GM23248 (cell line): ENCODE measurements at places on chromosomes 2 and 18.

DNA sequence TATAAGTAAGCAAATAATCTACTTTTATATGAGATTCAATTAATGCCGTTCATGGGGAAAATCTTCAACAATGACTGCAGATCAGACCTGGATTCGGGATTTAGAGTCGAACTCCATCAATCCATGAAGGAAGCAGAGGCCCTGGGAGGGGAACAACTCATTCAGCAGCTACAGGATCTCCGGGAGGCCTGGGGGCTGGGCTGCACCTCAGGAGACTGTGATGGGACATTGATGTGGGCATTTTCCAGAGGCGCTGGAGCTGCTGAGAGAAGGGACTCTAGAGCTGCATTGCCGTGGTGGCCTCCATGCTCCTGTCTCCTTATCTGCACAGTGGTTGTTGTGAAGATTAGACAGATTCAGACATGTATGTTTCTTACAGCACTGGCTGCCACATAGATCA lies 76.9 kb downstream of the MYT1L start:
- no peaks in the 10 kb centered on the region for H3K36me3 ChIP-seq
- H3K27me3 ChIP-seq: no peaks in the 10 kb centered on the region
- no peak overlapping the region for H3K27ac ChIP-seq
- no peak overlapping the region for H3K4me3 ChIP-seq
- DNase-seq: no peak
- H3K4me1 ChIP-seq: no peaks in the 10 kb centered on the region

DNA sequence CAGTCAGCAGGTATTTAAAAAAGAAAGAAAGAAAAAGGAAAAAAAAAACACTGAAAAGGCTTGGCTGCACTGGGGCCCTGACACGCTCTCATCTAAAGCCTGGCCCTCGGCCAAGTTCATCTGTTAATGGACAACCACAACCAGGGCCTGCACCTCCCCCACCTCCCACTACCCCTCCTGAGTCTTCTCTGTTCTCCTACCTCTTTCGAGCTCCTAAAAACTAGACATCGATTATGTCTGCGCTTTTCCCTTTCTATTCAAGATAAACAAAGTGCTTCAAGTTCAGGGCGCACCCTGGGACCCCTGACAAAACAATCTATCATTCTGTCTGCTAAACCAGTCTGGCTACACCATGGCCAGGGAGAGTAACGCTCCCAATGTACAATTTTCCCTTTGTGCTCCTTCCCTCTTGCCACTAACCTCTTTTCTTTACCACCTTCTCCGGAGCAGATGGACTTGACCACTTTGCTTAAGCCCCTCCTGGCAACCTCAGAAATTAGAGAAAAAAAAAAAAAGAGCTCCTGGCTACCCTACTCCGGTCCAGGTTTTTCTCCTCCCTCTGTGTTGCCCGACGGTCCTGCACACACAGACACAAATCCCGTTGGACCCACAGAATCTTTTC lies 22.7 kb downstream of the BCL11A start:
- no peak for DNase-seq
- H3K36me3 ChIP-seq: no peaks in the 10 kb centered on the region
- H3K4me1 ChIP-seq: peaks cover 22% of the 10 kb centered on the region
- no peak overlapping the region for H3K4me3 ChIP-seq
- H3K27ac ChIP-seq: no peak overlapping the region

GRCh38 chr2:215750763-215751162 lies 262.6 kb downstream of the MREG start:
- no peaks in the 10 kb centered on the region for H3K27me3 ChIP-seq
- no peaks in the 10 kb centered on the region for H3K36me3 ChIP-seq
- H3K27ac ChIP-seq: peak overlapping the region; percentile 91
- DNase-seq: peak; percentile 44
- H3K4me1 ChIP-seq: peaks cover 65% of the 10 kb centered on the region

GRCh38 chr2:130327703-130328527 lies 14.8 kb upstream of the IMP4 start:
- H3K36me3 ChIP-seq: no peaks in the 10 kb centered on the region
- peaks cover 51% of the 10 kb centered on the region for H3K27me3 ChIP-seq
- H3K27ac ChIP-seq: no peak overlapping the region
- no peak overlapping the region for H3K4me3 ChIP-seq

GRCh38 chr2:12716032-12716281 lies 779 bp upstream of the TRIB2 start:
- H3K4me3 ChIP-seq: peak overlapping the region; percentile 98
- H3K27me3 ChIP-seq: no peaks in the 10 kb centered on the region
- H3K4me1 ChIP-seq: peaks cover 30% of the 10 kb centered on the region

- H3K27ac ChIP-seq: no peak overlapping the region
- DNase-seq: peak; percentile 58
- H3K36me3 ChIP-seq: no peaks in the 10 kb centered on the region
- H3K4me1 ChIP-seq: peaks cover 19% of the 10 kb centered on the region
- no peaks in the 10 kb centered on the region for H3K27me3 ChIP-seq
Measured at GRCh38 chr2:223797811-223798721, 39.3 kb downstream of the AP1S3 start.

GRCh38 chr18:13440277-13441248 lies 222.0 kb downstream of the LDLRAD4 start:
- H3K4me3 ChIP-seq: no peak overlapping the region
- DNase-seq: no peak
- no peak overlapping the region for H3K27ac ChIP-seq
- peaks cover 5% of the 10 kb centered on the region; the same call in 1 of the 2 replicates for H3K27me3 ChIP-seq
- H3K4me1 ChIP-seq: peaks cover 7% of the 10 kb centered on the region; the same call in 1 of the 2 replicates

GRCh38 chr2:14536976-14537375 lies 95.5 kb upstream of the LRATD1 start:
- no peaks in the 10 kb centered on the region for H3K36me3 ChIP-seq
- no peaks in the 10 kb centered on the region for H3K4me1 ChIP-seq
- no peak for DNase-seq
- H3K27ac ChIP-seq: no peak overlapping the region
- no peak overlapping the region for H3K4me3 ChIP-seq

GRCh38 chr2:204950695-204951346 lies 405.5 kb downstream of the PARD3B start:
- no peak overlapping the region for H3K4me3 ChIP-seq
- H3K36me3 ChIP-seq: no peaks in the 10 kb centered on the region
- H3K27ac ChIP-seq: no peak overlapping the region
- peak; percentile 43 for DNase-seq
- H3K27me3 ChIP-seq: no peaks in the 10 kb centered on the region

DNA sequence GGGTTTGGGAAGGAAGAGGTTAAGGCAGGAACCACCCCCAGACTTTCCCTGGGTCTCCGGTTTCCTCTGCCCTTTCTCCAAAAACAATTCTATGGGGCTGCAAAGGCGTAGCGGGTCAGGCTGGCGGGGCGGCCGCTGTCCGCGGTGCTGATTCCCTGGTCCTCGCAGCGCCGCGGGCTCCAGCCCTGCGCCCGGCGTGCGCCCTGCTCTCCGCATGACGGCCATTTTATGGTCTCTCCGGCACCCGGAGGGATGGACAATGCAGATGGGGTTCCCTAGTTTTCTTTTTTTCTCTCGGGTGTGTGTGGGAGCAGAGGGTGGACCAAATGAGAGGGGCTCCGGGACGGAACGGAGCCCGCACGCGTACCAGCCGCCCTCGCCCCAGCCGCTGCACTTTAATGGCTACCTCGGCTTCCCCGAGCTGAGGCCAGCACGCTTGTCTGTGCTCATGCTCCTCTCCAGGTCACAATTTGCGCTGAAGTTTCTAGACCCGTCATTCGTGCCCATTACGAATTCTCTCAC lies 1.6 kb downstream of the ST8SIA3 start:
- H3K36me3 ChIP-seq: no peaks in the 10 kb centered on the region
- peaks cover 42% of the 10 kb centered on the region for H3K27me3 ChIP-seq
- no peaks in the 10 kb centered on the region for H3K4me1 ChIP-seq
- no peak overlapping the region for H3K27ac ChIP-seq

DNA sequence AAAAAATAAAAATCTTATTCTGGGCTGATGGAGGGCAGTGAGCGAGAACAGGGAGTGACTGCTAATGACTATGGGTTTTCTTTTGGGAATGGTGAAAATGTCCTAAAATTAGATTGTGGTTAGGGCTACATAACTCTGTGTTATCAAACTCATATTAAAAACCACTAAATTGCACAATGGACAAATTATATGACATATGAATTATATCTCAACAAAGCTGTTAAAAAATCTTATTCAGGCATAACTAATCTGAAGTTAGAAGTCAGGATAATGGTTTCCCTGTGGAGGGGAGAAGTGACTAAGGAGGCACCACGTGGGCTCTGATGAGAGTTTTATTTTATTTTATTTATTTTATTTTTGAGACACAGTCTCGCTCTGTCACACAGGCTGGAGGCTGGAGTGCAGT lies 32.1 kb upstream of the DPP4 start:
- peak overlapping the region; percentile 9; the same call in 1 of the 2 replicates for H3K27ac ChIP-seq
- H3K4me1 ChIP-seq: peaks cover 10% of the 10 kb centered on the region; the same call in 1 of the 2 replicates
- H3K27me3 ChIP-seq: no peaks in the 10 kb centered on the region
- H3K4me3 ChIP-seq: no peak overlapping the region
